ENCODE measurements at places on chromosomes 3 and 15.

DNA sequence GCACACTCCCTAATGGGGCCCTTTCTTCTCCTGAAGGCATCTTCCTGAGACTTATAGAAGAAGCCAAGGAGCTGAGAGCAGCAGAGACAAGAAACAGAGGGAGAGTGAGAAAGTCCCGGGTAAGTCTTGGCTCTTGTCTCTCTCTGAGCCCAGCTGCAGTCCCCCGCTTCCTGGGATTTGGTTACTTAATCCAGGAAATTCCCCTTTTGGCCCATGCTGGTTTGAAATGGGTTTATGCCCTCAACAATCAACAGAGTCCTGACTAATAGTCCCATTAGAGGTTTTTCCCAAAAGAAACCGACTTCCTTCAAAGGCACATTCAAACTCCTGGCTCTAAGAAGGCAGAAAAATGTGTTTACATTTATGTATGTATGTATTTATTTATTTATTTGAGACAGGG is 22.0 kb downstream of the TMEM158 start:
- DNase-seq, result no peak

GRCh38 chr3:69406163-69406562 is 20.3 kb upstream of the FRMD4B start:
- DNase-seq, result no peak

GRCh38 chr3:44992555-44993470 is 16.8 kb downstream of the EXOSC7 start:
- DNase-seq, result no peak

GRCh38 chr3:148066802-148067201 is 630.9 kb upstream of the AGTR1 start:
- DNase-seq, result no peak

- DNase-seq, result no peak
Observed at GRCh38 chr3:59290358-59290757, 240.5 kb upstream of the CFAP20DC start.

GRCh38 chr15:78768096-78768495 is 43.2 kb downstream of the ADAMTS7 start:
- DNase-seq, result no peak

DNA sequence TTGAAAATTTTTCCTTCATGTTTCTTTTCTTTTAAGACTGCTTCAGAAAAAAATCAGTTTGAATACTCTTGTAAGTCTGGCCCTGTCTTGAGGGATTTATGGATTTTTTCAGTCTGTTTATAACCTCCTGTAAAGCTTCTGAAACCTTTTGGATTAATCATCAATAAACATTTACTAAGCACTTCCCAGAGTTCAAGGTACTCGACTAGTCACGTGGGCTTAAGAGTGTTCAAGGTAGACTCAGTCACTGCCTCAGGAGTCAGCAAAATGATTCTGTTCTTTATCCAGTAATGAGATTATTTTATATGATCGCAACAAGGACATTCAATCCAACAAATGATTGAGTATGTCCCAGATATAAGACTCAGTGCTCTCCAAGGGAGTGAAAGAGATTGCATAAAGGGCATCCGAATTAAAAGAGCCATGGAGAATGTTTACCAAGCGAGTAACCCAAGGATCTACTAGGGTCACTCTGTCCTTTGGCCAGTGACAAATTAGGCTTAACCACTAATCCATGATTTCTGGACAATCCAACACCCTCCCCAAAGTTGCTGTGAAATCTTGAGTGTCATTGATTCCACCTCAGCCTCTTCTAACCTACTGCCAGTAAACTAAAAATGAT is 726.6 kb upstream of the NAALADL2 start:
- DNase-seq, result no peak

- DNase-seq, result no peak
Observed at GRCh38 chr3:180188512-180189309, 152.0 kb upstream of the PEX5L start.

DNA sequence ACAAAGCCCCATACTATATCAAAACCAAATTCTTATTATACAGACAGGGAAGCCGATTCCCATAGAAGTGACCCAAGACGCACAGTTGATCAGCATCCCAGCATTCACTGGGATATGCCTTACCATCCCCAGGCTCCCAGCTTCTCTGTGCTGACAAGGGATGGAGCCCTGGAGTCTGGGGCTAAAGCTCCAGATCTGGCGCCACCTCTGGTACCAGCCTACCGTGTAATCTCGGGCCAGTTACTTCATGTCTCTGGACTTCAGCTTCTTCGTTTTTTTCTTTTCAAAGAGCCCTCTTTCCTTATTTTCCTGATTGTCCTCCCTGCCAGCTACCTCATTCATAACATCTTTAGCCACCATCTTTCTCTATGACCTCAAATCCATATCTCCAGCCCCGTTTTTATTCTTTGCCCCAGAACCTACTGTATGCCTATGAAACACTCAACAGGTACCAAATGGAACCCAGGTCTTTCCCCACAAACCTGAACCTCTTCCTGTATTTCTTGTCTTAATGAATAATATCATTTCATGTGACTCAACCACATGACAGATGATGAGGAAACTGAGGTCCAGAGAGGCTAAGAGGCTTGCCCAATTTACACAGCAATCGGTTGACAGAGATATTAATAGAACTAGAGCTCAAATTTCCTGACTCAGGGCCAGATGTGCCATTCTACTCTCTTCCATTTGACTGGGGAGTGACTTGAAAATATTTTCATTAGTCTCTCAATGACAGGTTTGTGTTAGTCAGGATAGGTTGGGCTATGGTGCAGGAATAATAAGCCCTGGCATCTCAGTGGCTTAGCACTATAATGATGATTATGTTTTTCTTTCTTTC is 85.4 kb upstream of the TLE3 start:
- DNase-seq, result no peak

GRCh38 chr15:75606711-75607699 is 18.5 kb downstream of the SNUPN start:
- no peak for DNase-seq

GRCh38 chr15:95291898-95292472 is 1038.5 kb upstream of the NR2F2 start:
- no peak for DNase-seq

GRCh38 chr15:98596885-98597392 is 51.4 kb upstream of the IGF1R start:
- DNase-seq, result no peak

- peak; percentile 70 for DNase-seq
Observed at GRCh38 chr3:46895204-46895660, 17.7 kb downstream of the PTH1R start.

DNA sequence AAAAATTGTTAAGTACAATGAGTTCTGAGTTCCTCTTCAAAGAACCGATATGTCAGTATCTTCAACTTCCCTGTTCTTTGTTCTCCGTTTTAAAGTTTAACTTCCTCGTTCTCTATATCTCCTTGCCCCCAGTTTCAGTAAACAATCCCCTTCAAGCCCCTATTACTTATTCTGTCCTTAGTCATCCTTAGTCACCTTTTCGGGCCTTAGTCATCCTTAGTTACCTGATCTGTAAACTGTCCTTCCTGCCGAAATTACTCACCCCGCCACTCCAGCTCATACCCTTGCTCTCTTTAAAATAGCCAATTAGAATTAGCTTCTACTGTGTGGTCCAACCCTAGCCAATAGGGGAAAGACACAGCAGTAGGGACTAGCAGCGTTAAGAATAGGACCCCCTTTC is 1165.6 kb downstream of the NSUN3 start:
- no peak for DNase-seq

- DNase-seq, result no peak
Observed at GRCh38 chr3:51971350-51971749, 2.5 kb downstream of the ABHD14B start.

DNA sequence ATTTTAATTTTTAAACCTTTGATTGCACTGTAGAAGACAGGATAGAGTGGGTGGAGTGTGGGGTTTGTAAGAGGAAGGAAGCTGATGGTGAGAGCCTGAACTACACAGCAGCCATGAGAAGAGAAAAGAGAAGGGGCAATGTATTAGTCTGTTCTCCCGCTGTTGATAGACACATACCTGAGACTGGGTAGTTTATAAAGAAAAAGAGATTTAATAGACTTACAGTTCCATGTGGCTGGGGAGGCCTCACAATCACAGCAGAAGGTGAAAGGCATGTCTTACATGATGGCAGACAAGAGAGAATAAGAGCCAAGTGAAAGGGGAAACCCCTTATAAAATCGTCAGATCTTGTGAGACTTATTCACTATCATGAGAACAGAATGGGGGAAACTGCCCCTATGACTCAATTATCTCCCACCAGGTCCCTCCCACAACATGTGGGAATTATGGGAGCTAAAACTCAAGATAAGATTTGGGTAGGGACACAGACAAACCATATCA is 37.3 kb downstream of the STARD5 start:
- DNase-seq, result no peak

Measured in activated T-helper 1 cell treated with anti-CD3 and anti-CD28 coated beads, Interleukin-2, amount 50 U/mL, for 16 hours (primary cell).